ENCODE measurements at places on chromosomes 7 and 10.

GRCh38 chr10:1142596-1142995 is 86.4 kb downstream of the WDR37 start:
- no peak for DNase-seq

DNA sequence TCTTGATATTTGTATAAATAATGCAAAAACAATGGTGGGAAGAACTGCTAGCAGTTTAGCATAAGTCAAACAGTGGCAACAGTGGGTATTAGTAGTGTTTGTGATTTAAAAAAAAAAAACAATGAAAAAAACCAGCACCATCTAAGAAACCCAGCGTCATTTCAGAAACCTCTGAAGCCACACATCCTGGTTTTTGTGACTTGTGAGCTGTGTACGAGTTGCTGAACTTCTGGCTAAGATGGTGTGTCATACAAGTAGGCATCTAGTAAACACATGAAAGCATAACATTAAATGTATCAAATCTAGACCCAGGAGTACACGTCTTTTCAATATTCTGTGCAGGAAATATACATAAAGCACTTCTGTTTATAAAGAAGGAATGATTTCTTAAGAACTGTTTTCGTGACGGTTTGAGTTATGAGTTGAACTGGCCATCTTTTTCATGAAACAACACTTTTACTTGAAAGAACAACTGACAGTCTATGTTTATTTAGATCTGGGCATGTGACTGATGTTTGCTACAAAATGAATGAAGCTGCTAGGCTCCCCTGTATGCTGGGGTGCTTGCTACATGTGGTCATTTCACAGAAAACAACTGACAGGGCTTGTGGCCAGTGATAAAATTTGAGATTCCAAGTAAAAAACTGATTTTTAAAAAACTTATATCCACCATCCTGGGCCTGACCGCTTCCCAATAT is 143.5 kb downstream of the PIP4K2A start:
- no peak for DNase-seq

DNA sequence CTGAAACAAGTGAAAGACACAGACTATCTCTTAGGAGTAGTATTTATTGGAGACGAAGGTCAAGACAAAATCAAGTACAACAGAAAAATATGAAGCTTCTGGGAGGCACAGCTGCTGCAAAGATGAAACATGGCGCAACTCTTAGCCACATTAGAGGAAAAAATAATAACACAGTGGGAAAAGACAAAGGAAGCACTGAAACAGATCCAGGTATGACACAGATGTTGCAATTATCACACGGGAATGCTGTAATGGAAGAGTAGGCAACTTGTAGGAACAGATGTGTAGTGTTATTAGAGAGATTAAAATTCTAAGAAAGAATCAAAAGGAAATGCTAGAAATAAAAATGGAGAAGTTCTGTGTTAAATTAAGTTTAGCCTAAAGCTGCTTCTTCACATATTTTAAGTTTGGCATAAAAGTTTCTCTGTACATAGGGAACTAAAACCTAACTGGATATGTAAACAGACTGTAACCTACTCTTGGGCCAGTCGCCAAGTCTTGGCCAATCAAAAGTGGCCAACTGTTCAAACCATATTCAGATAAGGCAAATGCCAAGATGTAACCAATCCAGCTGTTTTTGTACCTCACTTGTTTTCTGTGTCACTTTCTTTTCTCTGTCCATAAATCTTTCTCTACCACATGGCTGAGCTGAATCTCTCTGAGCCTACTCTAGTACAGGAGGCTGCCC is 1132.0 kb upstream of the LRRTM3 start:
- no peak for DNase-seq

- DNase-seq = no peak
These were observed 624.3 kb upstream of the GHITM start for GRCh38 chr10:83515001-83515400.

DNA sequence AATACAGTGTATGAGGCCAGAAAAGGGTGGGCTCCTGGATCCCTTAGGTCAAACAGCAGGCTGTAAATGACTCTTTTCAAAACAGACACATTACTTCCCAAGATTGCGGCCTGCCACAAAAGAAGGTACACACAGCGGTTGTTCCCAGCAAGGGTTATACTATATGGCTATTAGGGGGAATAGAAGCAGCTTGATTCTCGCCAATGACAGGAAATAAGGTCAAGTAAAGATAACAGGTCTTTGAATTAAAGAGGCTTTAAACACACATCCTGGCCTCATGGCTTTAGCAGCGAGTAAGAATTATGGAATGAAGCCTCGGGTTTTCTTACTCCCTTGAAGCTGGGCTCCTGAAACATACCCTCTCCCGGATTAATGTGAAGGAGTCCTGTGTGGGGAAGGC is 58.3 kb downstream of the CYP26A1 start:
- no peak for DNase-seq

GRCh38 chr7:66205741-66206090 is 582 bp downstream of the TPST1 start:
- DNase-seq = no peak

DNA sequence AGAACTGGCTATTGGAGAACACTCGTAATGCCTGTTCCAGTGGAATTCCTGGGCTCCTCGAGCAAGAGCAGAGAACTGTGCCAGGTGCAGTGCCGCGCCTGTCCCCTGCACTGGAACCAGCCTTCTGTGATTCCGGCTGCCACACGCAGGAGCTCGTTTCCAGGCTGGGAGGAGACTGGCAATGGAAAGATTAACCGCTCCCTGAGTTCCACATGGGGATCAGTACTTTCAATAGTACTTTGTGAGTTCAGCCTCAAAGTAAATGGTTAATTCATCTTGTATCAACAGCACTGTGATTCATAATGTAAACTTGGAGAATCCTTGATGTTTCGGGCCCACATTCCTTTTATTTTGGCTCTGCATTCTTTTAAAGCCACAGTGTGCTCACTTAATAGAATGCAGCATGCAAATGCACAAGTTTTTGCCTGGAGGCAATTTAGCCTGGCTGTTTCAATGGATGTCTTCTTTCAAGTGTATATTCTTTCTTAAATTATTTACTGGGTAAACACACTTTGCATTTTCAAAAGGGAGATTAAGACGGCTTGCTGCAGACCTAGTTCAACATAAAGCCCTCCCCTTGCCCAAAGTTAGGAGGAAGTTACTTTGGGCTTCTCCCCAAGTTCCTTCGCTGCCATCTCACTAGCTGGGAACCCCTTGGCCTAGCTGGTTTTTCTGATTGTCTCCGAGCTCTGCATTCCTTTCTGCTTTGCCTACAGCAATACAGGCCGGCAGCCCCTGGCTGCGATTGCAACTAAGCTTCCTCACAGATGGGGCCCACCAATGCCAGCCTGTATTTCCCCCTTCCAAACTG is 138.1 kb upstream of the TCF7L2 start:
- no peak for DNase-seq

- DNase-seq = no peak
These were observed 82.6 kb upstream of the ELMO1 start for GRCh38 chr7:37531225-37531624.

All from activated T-cell treated with anti-CD3 and anti-CD28 coated beads for 48 hours (primary cell).